ENCODE measurements at places on chromosomes 1 and 21.

- no peak for DNase-seq
Observed at GRCh38 chr1:69246710-69247109, 321.0 kb upstream of the LRRC7 start.

- no peak for DNase-seq
Observed at GRCh38 chr1:5245348-5245747, 590.9 kb downstream of the AJAP1 start.

- DNase-seq = peak; percentile 3
Observed at GRCh38 chr1:219385787-219386427, 212.2 kb downstream of the LYPLAL1 start.

- no peak for DNase-seq
Observed at GRCh38 chr1:4837031-4837600, 182.7 kb downstream of the AJAP1 start.

- no peak for DNase-seq
Observed at GRCh38 chr1:233549917-233550316, 64.0 kb upstream of the KCNK1 start.

DNA sequence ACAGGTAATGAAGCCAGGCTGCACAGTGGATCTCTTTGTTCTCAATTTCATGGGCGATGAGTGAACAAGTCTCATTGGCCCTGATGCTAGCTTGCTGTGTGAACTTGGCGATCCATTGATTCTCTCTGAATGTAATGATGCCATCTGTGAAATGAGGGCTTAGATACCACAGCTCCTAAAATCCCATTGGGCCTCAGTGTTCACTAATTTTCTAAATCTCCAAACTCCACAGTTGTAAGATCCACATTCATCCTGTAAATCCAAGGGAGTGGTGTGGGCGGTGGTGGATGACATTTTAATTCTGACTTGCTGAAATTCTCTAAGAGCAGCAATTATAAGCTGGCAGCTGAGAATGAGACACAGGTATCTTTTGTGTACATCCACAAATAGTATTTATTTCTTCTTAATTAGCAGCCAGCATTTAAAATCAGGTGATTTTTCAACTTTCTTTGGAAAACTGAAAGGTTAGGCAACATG lies 9.6 kb upstream of the ACTL8 start:
- DNase-seq = no peak

DNA sequence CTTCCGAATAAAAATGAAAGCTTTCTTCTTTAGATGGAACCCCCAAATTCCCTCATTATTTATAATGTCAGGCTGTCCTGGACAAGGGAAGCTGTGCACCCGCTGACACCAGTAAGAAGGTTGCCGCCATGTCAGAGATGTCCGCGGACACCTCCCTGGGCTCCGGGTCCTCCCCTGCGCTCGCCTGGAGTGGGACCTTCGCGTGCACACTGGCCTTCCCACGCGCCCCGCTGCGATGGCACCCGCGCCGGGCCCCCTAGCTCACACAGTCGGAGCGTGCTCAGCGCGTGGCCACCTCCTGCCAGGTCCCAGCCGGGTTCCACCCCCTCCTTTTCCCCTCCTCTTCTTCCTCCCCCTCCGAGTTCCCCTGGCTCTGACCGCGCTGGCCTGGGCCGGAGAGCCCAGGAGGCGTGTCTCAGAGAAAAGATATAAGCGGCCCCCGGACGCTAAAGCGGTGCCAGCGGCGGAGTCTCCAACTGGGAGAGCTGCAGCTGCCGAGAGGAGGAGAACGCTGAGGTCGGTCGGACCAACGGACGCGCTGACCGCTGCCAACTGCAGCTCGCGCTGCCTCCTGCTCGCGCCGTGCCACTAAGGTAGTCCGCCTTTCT lies at the start of gene G0S2:
G0S2 (plus strand) TSS at position 456 of the 608 bp plus-strand sequence. CDS start 273 bp downstream, outside the sequence.
- peak; percentile 34 for DNase-seq

GRCh38 chr1:33792651-33793050 lies 71.2 kb upstream of the HMGB4 start:
- no peak for DNase-seq

DNA sequence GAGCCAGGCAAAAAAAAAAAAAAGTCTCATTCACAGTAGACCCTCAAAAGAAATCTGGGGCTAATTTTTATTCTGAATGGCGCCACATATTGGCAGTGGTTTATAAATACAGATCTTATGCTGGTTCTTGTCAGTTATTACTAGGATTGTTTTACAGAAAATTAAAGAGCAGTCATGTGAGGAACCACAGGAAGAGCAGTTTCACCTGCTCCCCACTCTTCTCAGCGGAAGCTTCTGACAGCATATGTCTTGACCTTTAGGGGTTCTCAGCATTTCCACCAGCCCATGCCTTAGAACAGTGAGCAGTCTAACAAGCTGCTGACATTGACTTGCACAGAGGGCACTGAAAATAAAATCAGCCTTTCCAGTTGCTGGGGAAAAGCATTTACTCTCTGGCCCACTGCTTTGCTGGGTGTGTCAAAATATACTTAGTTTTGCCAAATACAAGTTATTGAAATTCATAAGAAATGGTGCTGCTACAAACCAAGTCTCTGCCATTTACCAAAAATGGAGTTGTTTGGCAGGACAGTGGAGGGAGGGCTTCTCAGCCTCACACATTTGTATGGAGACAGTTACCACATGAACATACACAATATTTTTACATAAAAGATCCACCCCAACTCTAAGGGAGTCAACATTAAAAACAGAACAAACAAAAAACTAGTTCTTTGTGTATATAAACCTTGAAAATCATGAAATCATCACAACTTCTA lies 144.2 kb downstream of the SYT2 start:
- no peak for DNase-seq

GRCh38 chr1:204128964-204129896 lies 22.6 kb downstream of the ETNK2 start:
- no peak for DNase-seq

DNA sequence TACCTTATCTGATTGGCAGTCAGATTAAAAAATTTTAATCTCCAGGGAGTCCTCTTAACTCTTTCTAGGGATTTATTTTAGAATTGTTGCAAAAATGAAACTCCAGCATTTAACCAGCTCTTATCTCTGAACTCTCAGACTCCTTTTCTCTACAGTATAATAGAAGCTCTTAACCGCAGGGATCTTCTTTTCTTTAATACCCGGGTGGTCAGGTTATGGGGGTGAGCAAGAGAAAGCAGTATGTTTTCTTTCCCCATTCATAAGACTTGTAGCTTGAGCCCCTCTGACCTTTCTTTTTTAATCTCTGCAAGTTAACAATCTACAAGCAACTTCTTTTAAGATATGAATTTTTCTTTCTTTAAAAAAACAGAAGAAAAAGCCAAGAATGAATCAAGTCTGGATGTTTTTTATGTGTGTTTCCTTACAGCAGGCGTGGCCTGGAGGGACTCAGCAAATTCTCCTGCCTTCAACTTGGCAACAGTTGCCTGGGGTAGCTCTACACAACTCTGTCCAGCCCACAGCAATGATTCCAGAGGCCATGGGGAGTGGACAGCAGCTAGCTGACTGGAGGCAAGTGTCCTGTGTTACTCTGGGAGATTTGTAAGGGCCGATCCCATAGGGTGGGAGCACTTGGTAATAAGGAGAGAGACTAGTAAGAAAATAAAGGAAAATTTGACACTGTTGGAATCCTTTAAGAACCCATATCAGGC lies 13.4 kb upstream of the OLFML3 start:
- no peak for DNase-seq

- no peak for DNase-seq
Observed at GRCh38 chr1:220274251-220274855, 2.1 kb upstream of the RAB3GAP2 start.

DNA sequence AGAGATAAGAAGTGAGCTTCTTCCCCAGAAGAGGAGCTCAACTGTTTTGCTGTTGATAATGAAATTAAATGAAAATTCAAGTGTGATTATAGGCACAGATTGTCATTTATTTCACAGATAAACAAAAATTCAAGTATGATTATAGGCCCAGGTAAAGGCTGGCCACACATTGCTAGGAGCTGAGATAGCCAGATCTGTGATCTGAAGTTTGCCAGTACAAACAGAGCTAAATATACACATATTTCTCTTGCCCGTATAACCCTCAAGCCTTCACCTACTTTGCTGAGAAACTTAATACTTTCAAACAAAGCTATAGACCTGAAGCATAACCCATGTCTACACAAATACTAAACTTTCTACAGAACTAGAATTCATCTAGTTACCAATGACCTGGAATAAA lies 31.3 kb upstream of the NRIP1 start:
- DNase-seq = no peak

DNA sequence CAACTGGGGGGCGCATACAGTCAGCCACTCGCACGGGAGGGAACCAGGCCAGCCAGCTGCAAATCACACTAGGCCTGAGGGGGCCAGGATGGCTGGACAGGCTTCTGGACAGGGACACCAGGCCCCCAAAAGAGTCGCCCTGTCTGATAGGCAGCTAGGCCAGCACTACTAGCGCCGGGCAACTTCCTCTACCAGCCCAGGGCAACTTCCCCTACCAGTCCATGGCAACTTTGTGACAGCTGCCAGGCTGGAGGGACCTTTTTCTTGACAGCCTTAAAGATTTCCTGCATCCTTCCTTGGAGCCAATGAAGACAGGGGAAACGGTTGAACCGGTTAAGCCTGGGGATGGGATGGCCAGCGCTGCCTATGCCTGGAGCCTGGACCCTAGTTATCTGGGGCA lies 5.1 kb downstream of the IFFO2 start:
- DNase-seq = no peak

DNA sequence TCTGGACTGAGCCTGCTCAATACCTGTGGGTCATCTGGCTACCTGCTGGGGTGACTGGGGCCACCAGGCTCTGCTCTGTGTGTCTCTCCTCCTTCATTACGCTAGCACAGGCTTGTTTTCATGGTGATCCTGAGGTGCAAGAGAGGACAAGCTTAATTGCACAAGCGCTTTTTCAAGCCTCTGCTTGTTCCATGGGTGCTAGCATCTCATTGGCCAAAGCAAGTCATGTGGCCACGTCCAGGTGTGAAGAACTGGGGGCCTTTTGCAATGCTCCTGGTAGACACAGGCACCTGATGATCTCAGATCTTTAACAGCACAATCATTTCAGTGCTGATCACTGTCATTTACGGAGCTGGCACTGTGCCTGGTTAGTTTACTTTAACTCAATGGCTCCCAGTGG lies 114.6 kb downstream of the KAZN start:
- DNase-seq = no peak

GRCh38 chr1:234970731-234971476 lies 157.7 kb downstream of the TOMM20 start:
- no peak for DNase-seq

- peak; percentile 99 for DNase-seq
Observed at GRCh38 chr1:183331091-183331742, 87.0 kb downstream of the NMNAT2 start.

DNA sequence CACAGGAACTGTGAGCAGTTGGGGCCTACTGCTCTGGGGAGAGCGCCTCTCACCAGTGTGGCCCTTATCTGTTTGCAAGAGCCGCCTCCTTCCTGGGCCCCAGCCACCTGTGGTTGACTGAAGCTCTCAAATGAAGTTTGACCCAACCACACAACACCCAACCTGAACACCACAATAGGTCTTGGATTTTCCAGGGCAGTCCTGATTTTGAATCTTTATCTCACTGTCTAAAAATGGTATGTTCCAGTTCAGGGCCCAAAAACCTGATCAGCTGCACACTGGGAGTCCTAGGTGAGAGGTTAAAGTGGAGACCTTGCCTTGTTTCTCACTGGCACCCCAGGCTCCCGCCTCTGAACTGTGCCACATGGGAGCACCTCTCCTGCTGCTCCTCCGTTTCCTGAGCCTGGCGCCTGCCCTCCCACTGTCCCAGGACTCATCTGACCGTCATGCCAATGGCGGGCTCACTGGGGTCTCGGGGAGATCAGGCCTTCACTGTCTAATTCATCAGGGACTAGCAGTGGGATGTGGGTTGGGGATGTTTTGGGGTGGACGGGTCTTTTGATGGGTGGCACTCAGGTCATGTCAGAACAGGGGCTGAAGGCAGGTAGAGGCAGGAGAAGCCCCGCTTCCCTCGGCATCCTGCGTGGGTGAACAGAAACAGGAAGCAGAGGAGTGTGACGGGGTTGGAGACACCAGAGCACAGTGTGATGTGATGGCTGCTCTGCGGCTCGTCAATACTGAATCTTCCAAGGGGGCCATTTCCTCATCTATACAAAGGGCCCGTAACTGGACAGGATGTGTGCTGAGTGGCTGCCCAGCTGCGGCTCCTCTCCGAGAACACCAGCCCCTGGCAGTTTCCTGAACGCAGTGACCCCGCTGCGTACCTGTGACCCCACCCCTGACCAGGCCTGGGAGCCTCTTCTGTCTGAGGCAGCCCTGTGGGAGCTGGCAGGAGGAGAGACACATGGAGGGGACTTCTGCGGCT lies 59.6 kb upstream of the ITPKB start:
- no peak for DNase-seq

DNA sequence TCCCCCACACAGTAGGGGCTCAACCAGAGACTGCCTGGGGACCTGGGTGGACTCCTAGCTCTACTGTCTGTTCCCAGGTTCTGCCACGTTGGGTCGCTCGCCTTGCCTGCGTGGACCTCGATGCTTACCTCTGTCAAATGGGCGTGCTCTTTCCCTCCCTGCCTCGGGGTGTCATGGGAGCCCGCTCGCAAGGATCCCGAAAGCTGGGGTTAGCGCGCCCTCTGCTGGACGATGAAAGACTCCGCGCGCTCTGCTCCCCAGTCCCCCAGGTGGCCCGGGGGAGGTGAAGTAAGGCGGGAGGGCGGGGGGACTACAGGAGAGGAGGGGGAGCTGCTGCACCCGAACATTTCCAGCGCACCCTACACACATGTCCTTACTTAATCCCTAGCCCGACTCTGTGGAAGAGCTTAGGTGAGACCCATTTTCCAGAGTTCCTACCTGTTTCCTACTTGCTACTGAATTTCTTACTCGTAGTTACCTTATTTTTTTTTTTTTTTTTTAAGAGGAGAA lies 2.3 kb upstream of the BSND start:
- DNase-seq = peak; percentile 40

GRCh38 chr1:12553963-12554362 lies 64.0 kb downstream of the DHRS3 start:
- DNase-seq = no peak

GRCh38 chr1:11719313-11720032 lies 16.5 kb upstream of the AGTRAP start:
- DNase-seq = peak; percentile 33

- DNase-seq = no peak
Observed at GRCh38 chr1:111201275-111202090, 1.0 kb upstream of the DENND2D start.

GRCh38 chr1:7641587-7642417 lies 129.3 kb upstream of the VAMP3 start:
- no peak for DNase-seq

GRCh38 chr1:180612632-180613031 lies 19.2 kb upstream of the XPR1 start:
- DNase-seq = no peak
